ENCODE measurements at places on chromosomes 1 and 21.

DNA sequence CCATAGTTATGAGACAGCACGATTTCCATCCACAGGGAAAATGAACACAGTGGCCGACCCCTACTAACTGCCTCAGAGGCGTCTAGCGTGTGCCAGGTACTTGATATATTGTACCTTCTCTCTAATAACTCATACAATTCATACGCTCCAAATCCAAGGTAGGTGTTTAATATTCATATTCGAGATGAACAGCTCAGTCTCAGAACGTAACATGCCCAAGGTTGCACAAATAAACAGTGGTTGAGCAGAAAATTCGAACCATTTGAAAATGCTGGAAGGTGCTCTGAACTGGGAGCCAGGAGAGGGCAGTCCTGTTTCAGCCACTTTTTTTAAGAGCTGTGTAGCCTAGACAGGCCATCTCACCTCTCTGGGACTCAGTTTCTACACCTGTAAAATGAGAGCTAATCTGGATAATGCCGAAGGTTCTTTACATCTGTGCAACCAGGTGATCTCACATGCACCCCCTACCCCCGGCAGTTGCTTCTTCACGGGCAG is 7.9 kb downstream of the SLC45A3 start:
- no peak for DNase-seq

- no peak for DNase-seq
Measured at GRCh38 chr1:46717654-46718053, 1.3 kb downstream of the EFCAB14 start.

DNA sequence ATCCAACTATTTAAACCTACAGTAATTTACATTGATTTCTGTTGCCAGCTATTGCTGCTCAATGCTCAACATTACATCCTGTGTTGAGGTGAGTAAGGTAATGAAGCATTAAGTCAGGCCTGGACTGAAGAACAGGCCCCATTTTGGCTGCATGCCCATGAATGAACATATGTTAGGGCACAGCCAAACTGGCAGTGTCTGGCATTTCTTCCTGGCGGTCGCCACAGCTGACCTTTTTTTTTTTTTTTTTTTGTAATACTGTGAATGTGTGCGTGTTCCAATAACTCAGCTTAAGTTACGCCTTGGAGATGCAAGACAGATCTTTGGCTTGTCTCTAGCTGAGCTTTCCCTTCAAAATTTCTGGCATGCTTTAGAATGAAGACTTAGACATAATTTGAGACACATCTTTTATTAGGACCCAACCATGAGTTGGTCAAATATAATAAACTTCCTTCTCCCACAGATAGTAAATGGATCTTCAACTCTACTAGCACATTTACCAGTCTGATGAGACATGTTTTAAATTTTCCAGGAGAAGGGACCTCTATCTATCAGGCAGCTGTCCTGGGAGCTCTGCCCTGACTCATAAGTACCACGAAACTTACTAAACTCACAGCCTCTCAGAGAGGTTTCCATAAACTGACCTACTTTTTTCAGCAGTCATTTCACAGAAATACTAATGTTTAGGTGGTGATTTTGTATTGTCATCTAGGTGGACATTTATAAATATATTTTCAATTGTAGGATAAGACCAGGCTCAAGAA is 341.1 kb upstream of the RUNX1 start:
- DNase-seq = no peak

DNA sequence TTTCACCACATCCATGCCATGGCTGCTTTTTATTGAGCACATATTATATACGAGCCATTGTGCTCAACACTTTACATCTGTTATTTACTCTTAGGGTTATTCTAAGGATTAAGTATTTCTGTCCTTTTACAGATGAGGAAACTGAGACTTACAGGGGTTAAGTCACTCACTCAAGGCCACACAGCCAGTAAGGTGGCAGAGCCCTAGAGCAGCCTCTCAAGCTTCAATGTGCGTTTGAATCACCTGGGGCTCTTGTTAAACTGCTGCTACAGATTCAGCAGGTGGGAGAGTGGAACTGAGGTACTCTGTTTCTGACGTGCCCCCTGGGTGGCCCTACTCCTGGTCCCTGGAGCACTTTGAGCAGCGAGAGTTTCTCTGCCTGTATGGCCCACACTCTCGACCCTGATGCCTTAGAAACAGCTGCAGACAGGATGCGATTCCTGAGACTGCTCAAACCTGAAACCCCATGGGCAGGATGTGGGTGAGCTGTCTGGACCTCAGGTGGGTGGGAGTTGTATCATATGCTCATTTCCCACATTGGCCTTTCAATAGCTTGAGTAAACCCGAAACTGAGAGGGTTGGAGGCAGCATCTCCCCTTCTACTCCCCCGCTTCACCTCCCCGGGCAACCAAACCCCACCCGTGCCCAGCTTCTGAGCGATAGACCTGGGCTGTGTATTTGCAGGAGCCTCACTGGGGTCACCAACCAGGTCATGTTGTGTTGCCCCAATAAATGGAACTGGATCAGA is 59.3 kb downstream of the MAN1C1 start:
- DNase-seq = peak; percentile 91

- DNase-seq = no peak
Measured at GRCh38 chr21:41548781-41549180, 40.8 kb upstream of the TMPRSS2 start.

GRCh38 chr1:5742032-5742431 is 250.2 kb downstream of the NPHP4 start:
- no peak for DNase-seq

- peak; percentile 52 for DNase-seq
Measured at GRCh38 chr1:16727190-16728111, 12.9 kb upstream of the RNU1-4 start.

- peak; percentile 29 for DNase-seq
Measured at GRCh38 chr1:160862203-160863060, at the start of gene CD244. Gene CD244 (minus strand): TSS chr1:160862887. CDS start chr1:160862677, 210 bp downstream.

DNA sequence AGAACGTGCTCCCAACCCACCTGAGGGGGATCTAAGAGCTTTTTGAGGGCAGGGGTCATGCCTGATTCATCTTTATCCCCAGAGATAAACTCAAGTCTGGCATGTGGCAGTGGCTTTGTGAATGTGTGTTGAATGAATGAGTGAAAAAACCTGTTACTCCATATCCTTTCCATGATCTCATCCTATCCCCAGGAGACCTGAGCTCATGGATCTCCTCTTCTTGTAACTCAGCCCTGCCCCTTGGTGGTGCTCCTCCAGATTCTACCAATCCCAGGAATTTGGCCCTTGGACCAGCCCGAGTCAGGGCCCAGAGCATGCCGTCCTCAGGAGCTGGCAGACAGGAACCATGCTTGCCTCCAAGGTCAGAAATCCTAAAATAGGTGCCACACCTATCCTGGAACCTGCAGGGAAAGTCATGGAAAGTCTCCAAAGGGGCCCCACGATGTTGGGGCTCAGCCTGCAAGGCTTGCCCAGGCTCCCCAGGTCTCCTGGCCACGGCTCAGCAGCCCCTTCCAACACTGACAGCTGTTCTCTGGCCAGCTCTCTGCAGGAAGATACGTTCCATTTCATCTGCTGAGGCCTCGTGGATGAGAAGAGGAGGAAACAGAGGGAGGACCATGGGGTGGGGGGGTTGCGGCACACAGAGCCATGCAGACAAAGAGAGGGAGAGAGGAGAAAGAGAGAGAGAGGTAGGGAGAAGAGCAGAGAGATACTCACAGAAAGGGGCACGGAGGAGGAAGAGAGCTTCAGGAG is 214.6 kb downstream of the TRABD2B start:
- DNase-seq = no peak

DNA sequence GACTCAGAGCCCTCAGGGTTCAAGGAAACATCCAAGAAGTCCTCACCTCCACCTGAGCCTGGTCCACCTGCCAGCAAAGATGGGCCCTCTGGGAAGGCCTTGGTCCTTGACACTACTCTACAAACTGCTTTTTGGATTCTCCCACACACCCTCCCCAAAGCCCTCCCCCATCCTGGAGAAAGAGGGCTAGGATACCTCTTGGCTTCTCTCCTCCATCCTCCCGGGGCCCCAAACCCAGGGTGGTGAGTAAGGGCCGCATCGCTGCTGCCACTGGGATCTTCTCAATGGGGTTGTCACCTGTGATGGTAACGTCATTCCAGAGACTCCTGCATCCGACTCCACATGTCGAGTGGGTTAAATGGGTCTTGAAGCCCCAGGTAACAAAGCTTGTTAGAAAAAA is 26.6 kb downstream of the MATN1 start:
- no peak for DNase-seq

DNA sequence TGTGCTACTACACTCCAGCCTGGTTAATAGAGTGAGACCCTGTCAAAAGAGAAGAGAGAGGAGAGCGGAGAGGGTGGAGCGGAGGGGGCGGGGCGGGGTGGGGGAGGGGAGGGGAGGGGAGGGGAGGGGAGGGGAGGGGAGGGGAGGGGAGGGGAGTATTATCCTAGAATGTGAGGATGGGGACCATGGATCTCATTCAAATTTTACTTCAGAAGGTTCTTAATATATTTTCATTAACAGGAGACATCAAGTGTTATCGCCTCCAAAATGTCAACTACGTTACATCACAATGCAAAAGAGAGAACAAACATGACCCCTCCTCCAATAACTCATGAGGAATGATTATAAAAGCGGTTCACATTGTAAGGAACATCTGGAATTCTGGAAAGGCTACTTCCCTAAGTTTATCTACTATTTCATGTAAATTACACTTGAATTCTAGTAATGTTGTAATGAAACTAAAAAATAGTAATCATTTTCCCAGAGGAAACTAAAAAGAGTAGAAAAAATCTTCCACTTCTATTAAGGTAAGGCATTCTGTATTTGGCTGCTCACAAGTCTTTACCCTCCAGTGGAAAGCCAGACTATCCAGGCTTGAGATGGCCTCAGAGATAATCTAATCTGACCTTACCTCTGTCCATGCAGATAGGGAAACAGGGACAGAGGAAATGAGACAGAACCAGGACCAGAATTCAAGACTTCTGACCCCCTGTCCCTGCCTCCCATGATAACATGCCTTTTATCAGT is 18.8 kb upstream of the GUCA2A start:
- DNase-seq = no peak

GRCh38 chr1:235650341-235651169 is 971 bp upstream of the GNG4 start:
- DNase-seq = no peak

DNA sequence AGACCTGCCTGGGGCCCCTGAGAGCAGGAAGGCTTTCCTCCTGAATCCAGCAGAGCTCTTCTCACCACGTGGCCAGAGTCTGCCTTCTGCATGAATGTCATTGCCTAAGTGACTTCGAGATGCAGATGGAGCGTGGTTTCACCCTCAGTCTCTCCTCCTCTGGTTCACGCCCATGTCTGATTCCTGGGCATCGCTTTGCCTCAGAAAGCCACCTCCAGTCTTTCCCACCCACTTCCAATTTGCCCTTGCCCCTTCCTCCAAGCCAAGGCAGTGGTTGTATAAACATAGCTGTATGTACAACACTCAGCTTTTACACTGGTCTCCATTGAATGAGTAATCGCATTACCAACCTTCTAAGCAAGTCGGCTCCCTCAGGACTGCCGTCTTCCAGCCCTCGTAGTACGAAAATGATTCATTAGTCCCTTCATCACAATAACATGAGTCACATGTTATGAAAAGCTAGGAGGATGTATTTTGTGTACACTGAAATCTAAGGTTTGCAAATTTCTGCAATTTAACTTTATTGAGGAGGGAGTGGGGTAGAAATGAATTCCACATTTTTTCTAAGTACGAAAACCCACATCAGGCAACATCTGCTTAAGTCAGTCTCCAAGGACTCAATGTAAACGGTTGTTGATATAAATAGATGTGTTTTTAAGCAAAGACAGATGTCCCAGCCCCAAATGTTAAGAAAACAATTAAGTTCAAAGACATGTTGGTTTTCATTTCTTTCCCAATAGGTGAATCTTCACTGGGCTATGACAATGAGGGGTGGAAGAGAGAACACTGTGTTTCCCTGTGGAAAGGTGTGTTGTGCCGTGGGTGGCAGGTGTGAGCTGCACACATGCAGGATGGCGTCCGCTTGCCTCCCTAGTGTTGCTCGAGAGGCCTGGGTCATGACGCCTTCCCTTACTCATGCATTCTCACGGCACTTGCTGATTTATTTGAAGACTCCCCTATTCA is 32.3 kb upstream of the ETS2 start:
- DNase-seq = no peak
